ENCODE measurements at places on chromosomes 3 and 15.
A peak's percentile ranks its signal among the peaks of the same experiment; 100 is the strongest.

DNA sequence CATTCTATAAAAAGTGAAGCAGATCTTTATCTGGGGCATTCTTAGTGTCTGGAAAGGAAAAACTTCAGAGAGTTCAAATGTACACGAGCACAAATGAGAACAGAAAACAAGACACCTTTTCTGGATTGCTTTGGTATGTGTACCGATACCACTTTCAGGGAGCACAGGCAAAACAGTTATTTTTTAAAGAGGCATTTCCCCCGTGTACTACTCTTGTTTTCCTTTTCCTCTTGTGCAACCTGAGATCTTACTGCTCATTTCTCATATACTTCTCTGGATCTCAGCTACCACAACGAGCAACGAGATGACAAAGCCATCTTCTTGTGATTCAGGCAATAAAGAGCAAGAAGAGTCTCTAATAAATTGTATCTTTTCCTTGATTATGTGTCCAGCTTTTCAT, 463.6 kb downstream of the SHQ1 start:
- DNase-seq = no peak

DNA sequence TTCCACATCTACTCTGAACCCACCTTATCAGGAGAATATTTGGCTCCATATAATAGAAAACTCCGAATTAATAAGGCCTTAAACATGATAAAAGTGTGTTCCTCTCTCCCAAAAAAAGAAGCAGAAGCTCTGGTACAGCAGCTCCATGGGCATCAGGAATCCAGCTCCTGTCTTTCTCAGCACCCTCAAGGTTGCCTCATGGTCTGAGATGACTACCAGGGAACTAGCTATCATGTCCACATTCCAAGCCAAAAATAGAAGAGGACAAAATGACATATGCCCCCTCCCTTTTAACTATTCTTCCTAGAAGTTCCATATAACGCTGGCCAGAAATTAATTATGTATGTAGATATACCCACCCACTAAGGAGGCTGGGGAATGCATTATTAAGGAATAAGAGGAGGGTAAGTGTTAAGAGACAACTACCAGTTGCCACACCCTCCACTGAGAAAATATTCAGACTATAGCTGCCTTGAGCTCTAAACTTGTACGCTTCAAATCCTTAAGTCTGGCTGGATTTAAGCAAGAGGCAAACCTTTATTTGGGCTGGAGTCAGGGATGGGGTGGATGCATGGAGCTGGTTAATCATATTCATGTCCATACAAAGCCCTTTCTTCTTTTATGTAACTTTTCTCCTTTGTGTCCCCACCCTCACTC, 35.8 kb upstream of the CTDSPL start:
- DNase-seq = no peak

- DNase-seq = no peak
These were observed 62.5 kb upstream of the GBE1 start for GRCh38 chr3:81823882-81824395.

- peak; percentile 15 for DNase-seq
These were observed 183.4 kb upstream of the TOPAZ1 start for GRCh38 chr3:44058022-44058867.

GRCh38 chr3:128794067-128794768, 68.2 kb downstream of the RAB7A start:
- no peak for DNase-seq

DNA sequence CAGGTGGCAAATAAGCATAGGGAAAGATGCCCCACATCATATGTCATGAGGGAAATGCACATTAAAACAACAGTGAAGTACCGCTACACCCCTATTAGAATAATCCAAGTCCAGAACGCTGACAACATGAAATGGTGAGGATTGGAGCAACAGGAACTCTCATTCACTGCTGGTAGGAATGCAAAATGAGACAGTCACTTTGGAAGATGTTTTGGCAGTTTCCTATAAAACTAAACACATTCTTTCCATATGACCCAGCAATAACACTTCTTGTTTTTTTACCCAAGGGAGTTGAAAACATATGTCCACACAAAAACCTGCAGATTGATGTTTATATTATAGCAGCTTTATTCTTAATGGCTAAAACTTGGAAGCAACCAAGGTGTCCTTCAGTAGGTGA, 116.4 kb upstream of the TOPAZ1 start:
- DNase-seq = no peak

DNA sequence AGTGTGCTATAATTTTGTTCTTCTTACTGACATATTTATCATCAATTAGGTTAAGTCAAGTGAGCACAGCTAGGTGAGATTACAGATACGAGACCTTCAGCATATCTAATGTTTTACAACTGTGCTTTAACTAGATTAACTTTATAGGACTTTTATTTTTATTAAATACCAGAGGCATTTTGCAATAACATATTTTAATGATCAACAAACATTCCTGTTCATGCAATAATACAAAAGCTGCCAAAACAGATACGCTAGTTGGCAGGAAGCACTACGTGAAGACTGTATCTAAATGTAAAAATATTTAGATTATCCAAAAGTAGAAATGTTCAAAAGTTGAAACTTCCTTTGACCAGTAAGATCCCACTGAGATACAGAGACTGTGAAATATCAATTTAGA, 139.1 kb downstream of the CBLB start:
- no peak for DNase-seq

- no peak for DNase-seq
These were observed 35.5 kb downstream of the B3GALNT1 start for GRCh38 chr3:161069511-161070251.

- no peak for DNase-seq
These were observed 79.4 kb downstream of the EBLN2 start for GRCh38 chr3:73140772-73141442.

DNA sequence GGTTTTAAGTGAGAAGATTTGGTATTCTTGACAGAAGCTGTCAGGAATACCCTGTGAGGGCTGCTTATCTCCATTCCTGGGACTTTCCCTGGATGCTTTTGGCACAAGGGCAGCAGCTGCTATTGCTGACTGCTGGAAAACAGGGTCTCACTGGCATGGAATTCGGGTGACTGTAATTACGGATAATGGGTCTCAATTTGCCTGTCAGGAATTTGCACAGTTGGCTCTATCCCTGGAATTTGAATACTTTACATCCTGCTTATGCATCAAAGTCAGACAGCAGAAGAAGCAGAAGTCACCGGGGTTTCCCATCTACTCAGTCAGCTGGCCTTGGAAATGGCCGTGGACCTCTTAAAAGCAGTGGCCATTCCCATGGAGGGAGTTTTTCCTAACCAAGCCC, 25.9 kb upstream of the AKAP13 start:
- DNase-seq = no peak

DNA sequence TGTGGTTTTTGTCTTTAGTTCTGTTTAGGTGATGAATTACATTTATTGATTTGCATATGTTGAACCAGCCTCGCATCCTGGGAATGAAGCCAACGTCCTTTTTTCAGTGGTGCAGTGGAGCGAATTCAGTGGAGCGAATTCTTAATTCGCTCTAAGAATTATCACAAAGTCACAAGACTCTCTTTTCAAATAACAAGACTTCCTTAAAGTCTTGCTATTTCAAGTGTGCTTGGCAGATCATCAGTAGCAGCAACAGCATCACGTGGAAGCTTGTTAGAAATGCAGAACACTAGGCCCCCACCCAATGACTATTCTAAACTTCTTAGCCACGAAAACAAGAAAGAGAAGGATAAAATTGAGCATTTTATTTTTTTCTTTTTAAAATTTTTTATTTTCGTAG, 58.1 kb upstream of the CD200R1L start:
- no peak for DNase-seq

DNA sequence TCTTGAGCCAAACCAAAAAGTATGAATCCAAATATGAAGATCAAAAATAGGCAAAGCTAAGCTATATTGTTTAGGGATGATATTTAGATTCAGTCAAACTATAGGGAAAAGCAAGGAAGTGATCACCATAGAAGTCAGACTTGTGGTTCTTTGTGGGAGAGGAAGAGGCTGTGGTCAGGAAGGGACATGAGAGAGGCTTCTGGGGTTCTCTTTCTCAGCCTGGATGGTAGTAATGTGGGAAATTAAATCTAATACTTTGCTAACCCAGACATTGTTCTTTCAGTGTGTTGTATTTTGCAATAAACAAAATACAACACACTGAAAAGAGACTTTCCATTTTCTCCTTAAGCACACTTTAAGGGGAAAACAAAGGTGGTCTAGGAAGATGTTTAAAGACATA, 3.1 kb downstream of the CX3CR1 start:
- no peak for DNase-seq

DNA sequence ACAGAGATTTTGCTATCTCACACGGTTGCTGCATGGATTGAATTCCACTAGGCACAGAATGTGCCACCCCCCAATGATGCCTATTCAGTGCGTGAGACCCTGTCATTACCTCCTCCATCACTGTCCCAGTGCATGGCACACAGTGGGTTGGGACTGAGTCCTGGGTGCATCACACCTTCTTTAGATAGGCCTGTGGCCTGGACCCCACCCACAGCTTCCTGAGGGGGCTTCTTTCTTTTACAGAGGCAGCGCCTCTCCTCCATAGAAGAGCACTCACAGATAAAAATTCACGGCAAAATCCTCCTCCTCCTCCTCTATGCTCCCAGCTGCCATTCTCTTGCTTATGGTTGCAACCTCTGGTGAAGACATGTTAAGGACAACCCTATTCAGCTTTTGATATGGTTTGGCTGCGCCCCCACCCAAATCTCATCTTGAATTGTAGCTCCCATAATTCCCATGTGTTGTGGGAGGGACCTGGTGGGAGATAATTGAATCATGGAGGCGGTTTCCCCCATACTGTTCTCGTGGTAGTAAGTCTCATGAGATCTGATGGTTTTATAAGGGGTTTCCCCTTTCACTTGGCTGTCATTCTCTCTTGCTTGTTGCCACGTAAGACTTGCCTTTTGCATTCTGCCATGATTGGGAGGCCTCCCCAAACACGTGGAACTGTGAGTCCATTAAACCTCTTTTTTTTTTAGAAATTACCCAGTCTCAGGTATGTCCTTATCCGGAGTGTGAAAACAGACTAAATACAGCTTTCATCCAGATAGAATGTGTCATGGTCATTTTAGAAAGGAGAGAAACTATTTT, 147.6 kb downstream of the KLF13 start:
- DNase-seq = no peak

DNA sequence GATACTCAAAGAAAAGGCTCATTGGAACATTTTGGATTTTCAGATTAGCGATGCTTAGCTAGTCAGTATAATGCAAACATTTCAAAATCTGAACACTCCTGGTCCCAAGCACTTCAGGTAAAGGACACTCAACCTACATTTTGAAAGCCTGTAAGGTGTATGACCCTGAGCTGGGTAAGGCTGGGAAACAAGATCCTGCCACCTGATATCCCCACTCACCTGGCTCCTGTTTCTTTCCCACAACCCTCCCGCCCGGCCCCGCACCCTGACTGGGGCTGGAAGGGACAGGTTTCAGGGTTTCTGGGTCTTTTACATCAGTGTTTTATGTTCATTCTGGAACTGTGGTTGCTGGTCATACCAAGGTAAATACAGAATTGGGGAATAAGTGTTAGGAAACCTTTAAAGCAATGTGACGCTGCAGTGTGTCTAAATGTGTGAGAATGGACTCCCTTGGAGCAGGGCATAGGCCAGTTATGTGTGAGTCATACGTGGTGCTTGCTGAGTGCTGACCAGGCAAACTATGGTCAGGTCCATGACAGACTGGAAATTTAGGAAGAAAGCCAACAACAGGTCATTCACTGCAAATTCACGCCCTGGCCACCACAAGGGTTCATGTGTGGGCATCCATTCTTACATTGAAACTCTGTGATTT, 22.9 kb downstream of the CTXND1 start:
- DNase-seq = no peak

- DNase-seq = no peak
These were observed 76.7 kb downstream of the ADAMTS7 start for GRCh38 chr15:78734451-78735064.

DNA sequence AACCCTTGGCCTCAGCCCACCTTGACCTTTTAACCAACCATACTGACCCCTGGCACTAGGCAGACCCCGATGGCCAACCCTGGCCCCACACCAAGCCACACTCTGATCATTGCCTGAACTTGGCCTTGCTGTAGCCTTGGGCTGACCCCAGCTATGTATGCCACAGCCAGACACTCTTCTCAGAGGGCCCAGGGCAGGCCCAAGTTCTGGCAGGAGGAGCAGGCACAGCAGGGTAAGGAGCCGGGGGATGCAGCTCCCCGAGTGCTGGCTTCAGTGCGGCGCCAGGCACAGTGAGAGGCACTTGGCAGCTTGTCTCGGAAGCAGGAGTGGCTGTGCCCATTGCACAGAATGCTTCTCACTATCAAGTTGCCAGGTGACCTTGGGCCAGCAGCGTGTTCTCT, 22.3 kb downstream of the PRR20G start:
- no peak for DNase-seq

DNA sequence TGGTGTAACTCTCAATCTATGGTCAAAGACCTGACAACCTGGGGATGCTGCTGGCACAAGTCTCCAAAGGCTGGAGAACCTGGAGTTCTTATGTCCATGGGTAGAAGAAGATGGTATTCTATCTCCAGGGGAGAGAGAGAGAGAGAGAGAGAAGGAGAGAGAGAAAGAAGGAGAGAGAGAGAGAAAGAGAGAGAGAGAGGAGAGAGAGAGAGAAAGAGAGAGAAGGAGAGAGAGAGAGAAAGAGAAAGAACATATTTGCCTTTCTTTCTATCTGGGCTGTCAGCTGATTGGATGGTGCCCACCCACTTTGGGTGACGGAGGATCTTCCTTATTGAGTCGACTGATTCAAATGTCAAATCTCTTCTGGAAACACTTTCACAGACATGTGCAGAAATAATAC, 84.6 kb downstream of the PPM1L start:
- no peak for DNase-seq

GRCh38 chr3:178982137-178982536, 89.5 kb downstream of the ZMAT3 start:
- no peak for DNase-seq

DNA sequence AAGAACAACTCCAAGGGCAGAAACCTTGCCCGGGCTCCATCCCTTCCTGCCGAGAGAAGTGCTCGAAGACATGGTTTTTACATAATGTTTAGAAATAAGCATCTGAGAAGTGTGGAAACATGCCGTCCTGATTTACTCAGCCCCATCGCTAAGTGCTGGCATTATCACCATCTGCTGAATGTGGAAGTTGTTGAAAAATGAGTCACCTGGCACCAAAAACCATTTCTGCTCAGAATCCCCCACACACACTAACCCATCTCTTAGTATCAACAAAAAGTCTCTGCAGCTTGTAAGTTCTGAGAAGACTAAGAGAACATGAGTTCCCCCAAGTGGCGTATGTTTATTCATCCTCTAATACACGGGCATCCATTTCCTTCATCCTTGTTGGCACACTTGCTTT, 51.0 kb upstream of the ARL8B start:
- no peak for DNase-seq

- no peak for DNase-seq
These were observed 518.1 kb downstream of the ROBO1 start for GRCh38 chr3:79249701-79250100.

DNA sequence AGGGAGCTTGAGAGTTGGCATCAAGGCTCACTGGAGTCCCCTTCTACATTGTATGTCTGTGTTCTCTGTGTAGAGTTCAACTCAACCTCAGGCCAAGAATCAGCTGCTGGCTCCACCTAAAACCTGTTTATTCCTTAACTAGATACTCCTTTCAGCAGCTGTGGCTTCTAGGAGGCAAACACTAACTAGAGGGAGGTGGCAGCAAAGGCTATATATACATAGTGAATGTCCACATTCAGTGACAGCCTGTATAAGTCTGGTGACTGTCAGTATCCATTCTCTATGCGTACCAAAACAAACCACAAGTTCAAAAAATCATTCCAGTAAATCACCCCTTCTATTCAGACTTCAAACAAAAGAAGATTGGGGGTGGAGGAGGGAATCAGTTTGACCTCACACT, 184.3 kb downstream of the CDIN1 start:
- no peak for DNase-seq

All from activated CD4-positive, alpha-beta T cell treated with anti-CD3 and anti-CD28 coated beads for 24 hours (primary cell).